ENCODE measurements at places on chromosomes 5 and 9.

GRCh38 chr5:124370601-124371000 is 375.8 kb downstream of the ZNF608 start:
- no peak for DNase-seq

- DNase-seq, result no peak
These were observed 64.2 kb downstream of the MYO10 start for GRCh38 chr5:16871746-16872339.

GRCh38 chr9:95689669-95690068 is 172.9 kb upstream of the PTCH1 start:
- DNase-seq, result no peak

- DNase-seq, result no peak
These were observed 24.4 kb upstream of the AKNA start for GRCh38 chr9:114412048-114412683.

- no peak for DNase-seq
These were observed 32.6 kb upstream of the ANXA1 start for GRCh38 chr9:73118898-73119554.

DNA sequence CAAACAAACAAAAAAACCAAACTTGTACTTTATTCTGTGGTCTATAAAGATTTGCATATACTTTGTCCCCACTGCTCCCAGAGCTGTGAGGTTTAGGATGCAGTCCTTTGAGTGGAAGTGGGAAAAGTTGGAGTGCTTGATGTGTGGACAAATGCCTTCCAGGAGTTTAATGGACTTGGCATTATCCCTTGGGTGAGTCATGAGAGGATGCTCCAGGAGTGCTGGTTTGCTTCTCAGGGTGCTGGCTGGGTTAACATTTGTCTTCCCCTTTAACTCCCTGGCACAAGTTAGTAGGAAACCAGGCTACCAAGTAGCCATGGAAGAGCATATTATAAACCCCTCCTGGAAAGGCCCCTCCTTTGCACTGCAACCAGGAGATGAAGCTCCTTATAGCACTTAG is 417.4 kb upstream of the RIOK2 start:
- DNase-seq, result no peak

- no peak for DNase-seq
These were observed 31.8 kb downstream of the C5orf15 start for GRCh38 chr5:133936651-133937015.

DNA sequence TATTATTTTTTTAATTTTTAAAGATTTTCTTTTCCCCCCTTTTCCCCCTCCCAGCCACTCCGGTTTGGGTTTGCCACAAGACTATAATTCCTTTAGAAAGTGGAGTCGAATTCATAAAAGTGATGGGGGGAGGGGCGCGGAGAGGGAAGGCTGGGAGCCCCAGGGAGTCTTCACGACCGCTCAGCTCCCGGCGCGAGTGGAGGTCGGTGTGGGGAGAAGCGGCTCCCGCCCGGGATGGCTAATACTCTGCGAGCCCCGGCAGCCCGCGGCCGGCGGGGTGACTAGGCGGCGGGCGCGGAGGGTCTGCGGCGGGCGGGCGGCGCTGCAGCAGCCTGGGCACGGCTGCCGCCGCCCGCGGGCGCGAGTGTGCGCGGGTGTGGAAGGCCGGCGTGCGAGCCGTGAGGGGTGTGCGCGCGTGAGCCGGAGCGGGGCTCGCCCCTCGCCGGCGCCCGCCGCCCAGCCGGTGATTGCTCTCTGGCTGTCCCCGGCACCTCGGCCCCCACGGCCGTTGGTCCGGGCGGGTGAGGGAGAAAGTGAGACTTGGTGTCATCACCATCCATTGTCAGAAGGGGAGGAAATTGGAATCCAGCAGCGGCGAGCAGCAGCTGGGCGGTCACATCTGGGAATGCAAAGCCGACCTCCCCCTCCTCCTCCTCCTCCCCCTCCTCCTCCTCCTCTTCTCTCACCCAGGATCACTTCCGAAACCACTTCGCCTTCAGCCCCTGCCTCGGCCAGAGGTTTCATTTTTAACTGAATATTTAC is at the start of gene PARP8:
Gene PARP8, plus strand, starts transcription at position 377 of the 762 bp plus-strand sequence. CDS start 459 bp downstream, outside the sequence.
- DNase-seq, result peak; percentile 39

Data from NT2/D1 (cell line).